H4 (cell line): ENCODE measurements at places on chromosomes 2 and 18. TPM values are rescaled to one million over a fixed set of nuclear protein-coding genes. Genes with fewer than 3 reads are reported as not detected.

SERPINB8 gene
- total RNA-seq: 7.8 and 9.2 TPM in 2 replicates

ARID5A gene
- total RNA-seq: 4.8 and 9.8 TPM in 2 replicates

ACOXL gene
- total RNA-seq: not detected in 2 replicates

IWS1 gene
- 39.9 and 41.2 TPM in 2 replicates for total RNA-seq

C2orf66 gene
- total RNA-seq: not detected in 2 replicates

TTR gene
- not detected in 2 replicates for total RNA-seq

- DNase-seq: no peak
These were observed 587.5 kb downstream of the XIRP2 start for GRCh38 chr2:167475791-167476190.

GRCh38 chr2:84799772-84800171, 81.1 kb downstream of the TRABD2A start:
- no peak for DNase-seq

DNA sequence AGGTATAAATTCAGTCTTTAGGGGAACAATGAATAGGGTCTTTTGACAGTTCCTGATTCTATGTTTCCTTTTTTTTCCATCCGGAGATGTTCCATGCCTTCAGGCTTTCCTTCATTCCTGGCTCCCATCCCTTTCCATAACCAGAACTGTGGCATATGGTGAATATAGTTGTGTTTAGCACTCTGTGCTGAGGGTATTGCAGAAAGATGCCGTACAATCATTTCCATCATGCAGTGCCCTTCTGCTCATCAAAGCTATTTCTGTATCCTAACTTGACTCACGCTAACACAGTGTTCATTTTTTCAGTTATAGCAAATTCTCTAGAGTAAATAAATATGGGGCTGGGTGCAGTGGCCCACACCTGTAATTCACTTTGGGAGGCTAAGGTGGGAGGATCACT, 131.9 kb upstream of the EML6 start:
- no peak for DNase-seq

- no peak for DNase-seq
These were observed 15.5 kb downstream of the SCTR start for GRCh38 chr2:119508756-119509155.

- DNase-seq: no peak
These were observed 75.2 kb upstream of the OTOS start for GRCh38 chr2:240215676-240216051.
